Activated CD4-positive, alpha-beta T cell treated with anti-CD3 and anti-CD28 coated beads for 36 hours (primary cell): ENCODE measurements at places on chromosomes 12 and 14.

DNA sequence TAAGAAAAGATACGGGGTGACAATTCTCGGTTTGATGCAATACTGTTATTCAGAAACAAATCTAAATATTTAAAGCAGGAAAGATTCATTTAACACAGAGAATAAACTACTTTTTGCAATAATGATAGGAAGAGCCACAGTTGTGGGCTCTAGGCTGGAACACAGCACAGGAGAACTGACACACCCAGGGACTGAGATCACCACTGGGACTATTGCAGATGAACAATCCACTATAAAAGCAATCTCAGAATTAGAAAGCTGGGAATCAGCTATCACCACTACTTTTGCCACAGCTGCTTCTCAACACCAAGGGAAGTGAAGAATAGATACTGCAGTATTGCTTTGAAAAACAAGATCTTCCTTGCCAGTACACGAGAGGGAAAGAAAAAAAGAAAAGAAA, 4.1 kb upstream of the PIK3C2G start:
- DNase-seq = no peak

GRCh38 chr14:80621701-80622100, 319.8 kb downstream of the CEP128 start:
- no peak for DNase-seq

DNA sequence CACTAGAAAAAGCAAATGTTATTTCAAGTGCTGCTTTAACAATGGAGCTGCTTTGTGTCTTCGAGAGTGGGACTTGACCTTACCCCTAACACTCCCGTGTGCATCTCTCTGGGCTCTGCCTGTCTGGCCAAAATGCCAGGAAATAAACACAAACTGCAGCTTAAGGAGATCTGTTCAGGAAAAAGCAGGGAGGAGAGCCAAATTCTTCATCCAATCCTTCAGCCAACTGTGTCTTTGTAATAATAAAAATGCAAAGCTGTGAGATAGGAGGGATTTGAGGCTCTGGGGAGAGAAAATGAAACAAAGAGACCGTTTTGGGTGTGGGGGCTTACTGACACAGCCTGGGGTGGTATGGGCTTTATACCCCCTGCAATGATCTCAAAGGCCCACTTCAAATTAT, 85.8 kb upstream of the WSCD2 start:
- DNase-seq = no peak

DNA sequence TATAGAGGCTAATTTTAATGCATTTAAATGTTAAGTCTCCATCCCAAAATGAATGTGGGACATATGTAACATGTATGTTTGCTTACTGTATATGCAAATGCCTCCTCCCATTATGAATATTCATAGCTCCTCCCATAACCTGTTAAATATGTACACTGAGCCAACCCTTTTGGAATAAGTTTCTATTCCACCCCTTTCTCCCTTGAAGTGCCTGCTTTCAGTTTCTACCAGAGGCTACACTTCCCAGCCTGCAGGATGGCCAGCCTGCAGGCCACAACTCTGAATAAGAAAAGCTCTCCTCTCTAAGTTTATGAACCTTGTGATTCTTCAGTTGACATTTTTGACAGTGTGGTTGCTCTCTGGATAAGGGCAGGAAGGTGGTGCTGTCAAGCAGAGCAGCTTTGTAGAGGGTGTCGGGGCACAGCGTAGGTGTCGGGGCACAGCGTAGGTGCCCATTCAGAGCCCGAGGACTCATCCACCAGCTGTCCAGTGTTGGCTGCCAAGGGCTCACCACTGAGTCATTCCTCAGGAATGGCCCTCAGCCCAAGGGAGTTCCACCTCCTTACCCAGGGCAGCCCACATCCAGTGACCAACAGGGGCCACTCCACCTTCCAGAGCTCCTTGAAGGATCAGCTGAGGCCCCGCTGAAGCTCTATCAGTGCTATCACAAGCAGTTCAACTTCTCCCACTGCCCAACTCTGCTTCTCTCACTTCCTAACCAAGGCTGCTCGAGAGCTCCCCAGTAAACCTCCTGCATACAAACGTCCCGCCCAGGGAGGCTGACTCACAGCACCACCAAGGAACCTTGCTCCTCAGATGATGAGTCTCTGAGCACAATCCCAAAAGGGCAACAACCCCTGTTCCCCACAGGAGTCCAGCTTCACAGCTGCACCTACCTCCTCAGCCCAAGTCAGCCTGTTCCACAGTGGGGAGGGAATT, 31.4 kb downstream of the VWF start:
- no peak for DNase-seq

GRCh38 chr12:83866477-83866876, 1046.1 kb downstream of the SLC6A15 start:
- DNase-seq = no peak
